ENCODE measurements at places on chromosomes 11 and 22.

- DNase-seq, result no peak
These were observed 713.1 kb upstream of the ARHGAP42 start for GRCh38 chr11:99973993-99974392.

- no peak for DNase-seq
These were observed 28.7 kb upstream of the CBX6 start for GRCh38 chr22:38900677-38901076.

DNA sequence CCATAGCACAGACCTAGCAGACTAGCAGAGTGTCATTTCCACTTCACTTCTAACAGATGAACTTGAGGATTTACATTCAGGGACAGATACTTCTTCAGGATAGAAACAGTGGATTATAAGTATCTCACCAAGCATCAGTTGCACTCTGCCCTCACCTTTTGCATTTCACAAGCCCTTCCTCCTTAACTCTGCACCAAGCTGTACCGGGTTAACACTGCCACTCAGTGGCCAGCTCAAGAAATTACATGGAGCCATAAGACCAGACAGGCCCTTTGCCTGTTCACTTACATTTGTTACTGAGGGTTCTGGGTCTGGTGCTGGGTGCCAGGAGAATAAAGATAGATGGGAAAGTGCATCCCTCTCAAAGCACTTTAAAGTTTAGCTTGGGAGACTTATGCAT, 309.8 kb downstream of the SHANK2 start:
- DNase-seq, result no peak

DNA sequence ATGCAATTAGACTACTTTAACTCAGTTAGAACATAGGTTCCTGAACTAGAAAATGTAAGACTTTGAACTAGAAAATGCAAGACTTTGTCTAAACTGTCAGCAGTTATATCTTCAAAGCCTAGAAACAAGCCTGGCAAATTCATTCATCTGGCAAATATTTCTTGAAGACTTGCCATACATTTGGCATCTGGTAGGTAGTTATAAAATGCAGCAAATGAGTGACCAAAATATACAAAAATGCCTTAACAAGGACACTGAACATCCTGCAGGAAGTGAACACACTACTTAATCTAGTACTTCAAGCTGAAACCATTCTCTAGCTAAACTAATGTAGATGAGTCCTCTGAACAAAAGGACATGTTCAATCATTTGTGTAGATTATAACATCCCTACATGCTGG, 84.7 kb upstream of the SCUBE2 start:
- DNase-seq, result no peak

DNA sequence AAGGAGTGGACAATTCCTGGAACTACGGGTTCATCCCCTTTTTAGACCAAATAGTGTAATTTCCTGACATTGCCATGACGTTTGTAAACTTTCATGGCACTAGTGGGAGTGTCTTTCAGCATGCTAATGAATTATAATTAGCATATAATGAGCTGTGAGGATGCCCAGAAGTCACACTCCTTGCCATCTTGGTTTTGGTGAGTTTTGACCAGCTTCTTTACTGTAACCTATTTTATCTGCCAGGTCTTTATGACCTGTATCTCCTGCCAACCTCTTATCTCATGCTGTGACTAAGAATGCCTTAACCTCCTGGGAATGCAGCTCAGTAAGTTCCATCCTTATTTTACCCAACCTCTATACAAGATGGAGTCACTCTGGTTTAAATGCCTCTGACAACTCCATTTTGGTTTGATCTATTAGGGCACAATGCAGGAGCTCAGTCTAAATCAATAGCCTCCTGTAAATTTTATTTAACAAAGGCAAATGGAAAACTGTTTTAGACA, 20.7 kb downstream of the OR10A6 start:
- DNase-seq, result no peak

DNA sequence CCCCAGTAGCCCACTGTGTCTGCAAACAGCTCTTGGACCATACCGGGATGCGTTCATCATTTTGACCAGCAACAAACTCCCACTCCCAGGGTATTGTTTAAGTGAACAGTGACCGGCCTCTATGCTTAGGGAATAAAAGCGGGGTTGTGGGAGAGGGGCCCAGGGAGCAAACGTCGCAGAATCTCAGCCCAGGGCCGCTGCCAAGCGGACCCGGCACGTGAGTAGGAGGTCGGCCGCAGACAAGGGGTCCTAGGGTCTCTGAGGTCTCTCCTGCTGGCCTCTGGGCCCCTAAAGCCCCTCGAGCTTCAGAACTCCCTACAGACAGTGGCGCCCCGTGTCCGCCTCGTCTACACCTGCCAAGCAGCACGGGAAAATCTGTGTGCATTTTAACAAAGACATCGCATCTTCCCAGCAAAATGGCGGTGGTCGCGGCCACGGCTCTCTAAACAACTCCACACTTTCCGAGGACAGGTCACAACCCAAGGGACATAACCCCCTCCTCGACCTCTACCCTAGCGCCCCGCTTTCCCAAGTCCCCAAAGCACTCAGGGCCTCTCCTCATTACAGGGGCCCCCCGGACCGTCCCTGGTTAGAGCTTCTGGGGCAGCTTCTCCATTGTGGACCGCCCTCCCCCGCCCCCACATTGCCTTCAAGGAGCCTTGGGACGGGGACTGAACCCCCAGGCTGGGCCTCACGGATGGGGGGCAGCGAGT, 3.9 kb upstream of the GCAT start:
- no peak for DNase-seq

DNA sequence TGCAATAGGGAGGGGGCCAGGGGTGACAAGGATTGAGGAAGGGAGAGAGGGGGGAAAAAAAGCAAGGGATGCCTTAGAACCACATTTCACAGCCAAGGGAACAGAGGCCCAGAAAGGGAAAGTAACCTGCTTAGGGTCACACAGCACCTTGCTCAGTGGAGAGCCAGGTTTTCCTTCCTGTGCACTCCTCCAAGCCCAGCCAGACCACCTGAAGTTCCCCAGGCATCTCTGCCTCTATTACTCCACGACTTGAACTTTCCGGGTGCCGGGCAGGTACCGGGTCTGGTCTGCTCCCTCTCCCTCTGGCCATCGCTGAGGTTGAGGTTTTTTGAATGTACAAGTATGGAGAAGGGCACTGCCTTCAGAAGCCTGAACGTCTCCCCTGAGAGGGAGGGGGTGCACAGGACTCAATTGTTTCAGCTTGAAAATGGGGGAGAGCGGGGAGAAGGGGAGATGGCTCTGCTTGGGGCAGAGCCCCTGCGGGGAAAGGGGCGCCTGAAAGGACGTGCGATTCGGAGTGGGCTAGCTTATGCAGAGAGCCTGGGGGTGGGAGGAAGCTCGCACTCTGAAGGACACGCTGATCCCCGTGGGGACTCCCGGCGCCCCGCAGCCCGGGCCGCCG, 516 bp upstream of the SERPINH1 start:
- no peak for DNase-seq

DNA sequence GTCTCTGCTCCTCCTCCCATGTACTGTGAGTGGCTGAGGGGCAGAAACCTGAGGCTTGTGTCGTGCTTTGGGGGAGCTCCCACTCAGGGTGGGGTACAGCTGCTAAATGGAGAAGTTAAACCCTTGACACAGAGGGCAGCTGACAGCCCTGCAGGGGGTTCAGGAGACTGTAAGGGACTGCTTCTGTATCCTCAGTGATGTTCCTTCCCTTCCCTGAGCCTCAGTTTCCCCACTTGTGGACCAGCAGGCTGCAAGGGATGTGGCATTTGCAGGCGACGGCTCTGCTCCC, 15.6 kb downstream of the SYNGR1 start:
- DNase-seq, result no peak

- no peak for DNase-seq
These were observed 104.0 kb downstream of the CACNA1I start for GRCh38 chr22:39674536-39674935.

- DNase-seq, result no peak
These were observed 99.2 kb upstream of the RASSF10 start for GRCh38 chr11:12909879-12910278.
